ENCODE measurements at places on chromosomes 7 and 10.

DNA sequence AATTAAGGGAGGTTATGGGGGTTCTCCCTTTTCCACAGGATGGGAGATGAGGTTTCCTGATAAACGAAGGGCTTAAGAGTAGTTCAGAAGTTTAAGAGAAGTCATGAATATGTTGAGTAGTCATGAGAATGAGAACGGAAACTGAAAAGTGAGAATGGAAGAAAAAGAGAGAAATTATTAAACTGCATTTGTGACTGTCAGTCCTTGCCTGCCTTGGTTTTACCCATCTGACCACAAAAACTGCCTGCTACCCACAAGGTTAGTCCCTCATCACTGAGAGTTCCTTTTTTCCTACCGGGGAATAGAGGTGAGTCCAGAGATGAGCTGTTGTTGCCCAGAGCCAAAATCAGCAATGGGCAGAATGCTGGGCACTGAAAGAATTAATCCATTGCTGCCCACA is 174.1 kb upstream of the BET1 start:
- DNase-seq = no peak

- no peak for DNase-seq
Observed at GRCh38 chr7:112996331-112996871, 90.2 kb downstream of the GPR85 start.

GRCh38 chr10:1648648-1649047 is 88.7 kb downstream of the ADARB2 start:
- no peak for DNase-seq

- no peak for DNase-seq
Observed at GRCh38 chr7:64098-64915, 128.1 kb upstream of the FAM20C start.

- no peak for DNase-seq
Observed at GRCh38 chr10:67327626-67328535, 368.1 kb downstream of the CTNNA3 start.

DNA sequence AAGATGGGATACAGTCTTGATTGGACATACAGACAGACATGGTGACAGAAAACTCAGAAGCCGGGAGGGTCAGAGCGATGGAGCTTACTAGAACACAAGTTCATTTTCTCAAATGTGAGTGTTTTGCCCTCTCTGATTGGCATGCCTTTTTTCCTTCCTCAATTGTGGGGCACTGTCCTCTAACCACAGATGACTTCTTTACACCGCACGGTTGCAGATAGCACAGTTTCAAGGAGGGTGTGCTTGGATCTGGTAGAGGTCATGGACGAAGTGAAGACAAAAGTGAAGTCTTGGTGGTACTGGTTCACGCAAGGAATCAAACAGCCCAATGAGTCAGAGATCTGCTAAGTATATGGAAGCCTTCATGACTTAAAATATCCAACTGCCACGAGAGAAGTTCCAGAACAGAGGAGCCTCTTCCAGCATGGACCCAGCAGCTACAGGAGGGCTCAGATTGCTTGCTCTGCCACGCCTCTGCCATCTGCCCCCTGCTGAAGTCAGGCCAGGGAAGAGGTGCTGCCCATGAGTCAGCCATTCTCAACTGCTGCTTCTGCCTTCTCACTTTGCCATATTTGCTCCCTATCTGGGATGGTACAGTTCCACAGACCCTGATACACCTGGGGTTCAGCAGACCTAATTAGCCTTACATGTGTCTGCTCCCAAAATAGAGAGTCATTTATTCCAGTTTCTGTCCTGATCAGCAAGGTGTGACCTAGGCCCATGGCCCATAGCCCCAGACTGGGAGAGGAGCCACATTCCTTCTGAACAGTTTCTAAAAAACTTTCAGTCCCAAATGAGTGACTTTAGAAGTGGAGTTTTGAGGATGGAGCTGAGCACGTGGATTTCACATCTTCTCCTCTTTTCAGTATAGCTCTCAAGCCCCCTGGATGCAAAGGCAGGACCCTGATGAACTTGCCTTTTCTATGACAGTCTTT is 413.8 kb downstream of the KCNMA1 start:
- DNase-seq = no peak

DNA sequence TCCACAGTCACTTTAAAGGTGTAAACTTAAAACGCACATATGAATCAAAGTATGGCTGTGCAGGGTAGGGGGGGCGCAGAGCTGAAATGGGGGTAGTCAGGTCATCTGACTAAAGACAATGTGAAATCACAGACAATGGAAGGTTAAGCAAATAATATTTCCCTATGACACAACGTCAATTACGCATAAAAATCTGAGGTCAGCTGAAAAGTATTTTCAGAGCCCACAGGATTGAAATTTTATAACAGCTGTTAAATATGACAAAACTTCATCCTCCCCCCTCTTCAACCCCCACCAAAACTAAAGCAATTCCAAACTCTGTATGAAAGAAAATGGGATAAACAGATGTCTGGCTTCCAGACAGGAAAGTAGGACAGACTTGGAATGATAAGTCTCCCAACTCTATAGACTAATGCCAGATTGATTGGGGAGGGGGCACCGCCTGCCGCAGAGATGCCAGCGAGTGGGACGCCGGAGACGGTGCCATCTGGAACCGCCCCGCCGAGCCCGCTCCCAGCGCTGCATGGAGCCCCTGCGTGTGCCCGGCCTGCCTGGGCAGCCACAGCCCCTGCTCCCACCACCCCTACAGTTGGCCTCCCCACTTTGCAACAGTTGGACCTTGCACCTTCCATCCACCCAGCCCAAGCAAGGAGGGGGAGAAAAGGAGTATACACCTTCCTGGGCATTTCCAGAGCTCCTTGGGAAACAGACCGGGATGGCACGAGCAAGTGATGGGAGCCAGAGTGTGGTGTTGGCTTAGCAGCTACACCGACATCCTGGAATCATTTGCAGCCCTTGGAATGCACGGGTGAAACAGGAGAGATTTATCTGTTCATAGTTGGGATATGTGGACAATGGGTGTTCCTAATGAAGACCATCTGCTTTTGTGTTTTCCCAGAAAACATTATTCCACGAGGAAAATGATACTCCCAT is 10.7 kb downstream of the EBF3 start:
- no peak for DNase-seq

GRCh38 chr7:117728890-117729624 is 144.2 kb downstream of the CTTNBP2 start:
- no peak for DNase-seq

- no peak for DNase-seq
Observed at GRCh38 chr7:44387389-44387788, 62.0 kb upstream of the CAMK2B start.

GRCh38 chr7:27945058-27945795 is 205.3 kb downstream of the TAX1BP1 start:
- no peak for DNase-seq

DNA sequence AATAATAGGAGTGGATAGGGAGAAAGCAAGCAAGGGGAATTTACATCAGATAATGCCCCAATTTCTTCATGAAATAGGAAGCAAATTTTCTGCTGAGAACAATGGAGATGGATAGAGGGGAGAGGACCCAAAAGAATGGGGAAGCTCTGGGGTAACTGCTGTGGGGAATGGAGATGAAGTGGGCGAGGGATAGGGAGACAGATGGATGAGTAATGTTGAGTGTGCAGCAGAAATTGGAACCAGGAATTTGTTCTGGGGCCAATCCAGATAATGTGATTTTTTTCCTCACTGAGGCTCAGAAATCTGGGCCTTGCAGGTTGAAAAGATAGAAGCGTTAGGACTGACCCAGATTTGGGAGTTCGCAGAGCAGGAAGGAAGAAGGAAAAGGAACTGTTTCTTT is 24.5 kb upstream of the MRC1 start:
- no peak for DNase-seq
